T-cell (primary cell): ENCODE measurements at places on chromosomes 11 and 22. TPM values are rescaled to one million over a fixed set of nuclear protein-coding genes. Genes with fewer than 3 reads are reported as not detected.

MS4A1 gene
- total RNA-seq: 5.6 TPM

TNNI2 gene
- total RNA-seq: not detected

DNA sequence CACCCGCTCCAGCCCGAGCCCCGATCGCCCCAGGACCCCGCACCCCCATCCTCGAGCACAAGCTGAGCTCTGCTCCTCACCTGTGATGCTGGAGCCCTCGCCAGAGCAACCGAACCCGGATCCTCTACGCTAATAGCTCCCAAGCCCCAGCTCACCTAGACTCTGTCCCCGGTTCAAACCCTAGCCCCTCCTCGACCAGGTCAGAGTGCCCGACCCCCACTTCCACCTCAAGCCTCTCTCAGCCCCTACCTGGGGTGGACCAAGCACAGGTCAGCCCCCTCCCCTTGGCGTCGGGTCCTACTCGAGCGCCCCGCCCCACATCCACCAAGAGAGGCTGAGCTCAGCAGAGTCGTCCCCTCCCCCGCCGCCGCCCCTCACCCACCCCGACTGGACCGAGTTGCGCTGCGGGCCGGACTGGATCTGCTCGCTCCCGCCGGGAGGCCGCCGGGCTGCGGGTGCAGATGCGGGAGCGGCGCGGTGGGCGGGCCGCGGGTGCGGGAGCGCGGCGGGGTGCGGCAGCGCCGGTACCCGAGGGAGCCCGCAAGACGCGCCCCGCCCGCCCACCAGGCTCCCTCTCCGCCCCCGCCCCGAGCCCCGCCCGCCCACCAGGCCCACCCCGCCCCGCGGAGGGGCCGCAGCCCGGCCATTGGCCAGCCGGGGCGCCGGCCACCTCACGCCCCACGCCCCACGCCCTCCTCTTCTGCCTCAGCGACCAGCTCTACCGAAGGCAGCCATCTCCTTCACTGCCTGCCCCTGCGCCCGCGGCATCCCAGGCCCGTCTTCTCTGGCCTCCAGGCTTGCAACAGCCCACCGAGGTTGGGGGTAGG lies 577 bp upstream of the DKK3 start:
- no peak for DNase-seq

- DNase-seq: no peak
These were observed 9.4 kb downstream of the INPPL1 start for GRCh38 chr11:72233773-72234513.

- no peak for DNase-seq
These were observed 9.7 kb downstream of the NHERF4 start for GRCh38 chr11:119194811-119195440.

- DNase-seq: no peak
These were observed 388.3 kb downstream of the TENM4 start for GRCh38 chr11:79052544-79052943.

NLRP10 gene
- total RNA-seq: not detected

- DNase-seq: no peak
These were observed 86.4 kb downstream of the PIWIL4 start for GRCh38 chr11:94653561-94653960.

SPATA19 gene
- not detected for total RNA-seq
